ENCODE measurements at places on chromosomes 5 and 9.

DNA sequence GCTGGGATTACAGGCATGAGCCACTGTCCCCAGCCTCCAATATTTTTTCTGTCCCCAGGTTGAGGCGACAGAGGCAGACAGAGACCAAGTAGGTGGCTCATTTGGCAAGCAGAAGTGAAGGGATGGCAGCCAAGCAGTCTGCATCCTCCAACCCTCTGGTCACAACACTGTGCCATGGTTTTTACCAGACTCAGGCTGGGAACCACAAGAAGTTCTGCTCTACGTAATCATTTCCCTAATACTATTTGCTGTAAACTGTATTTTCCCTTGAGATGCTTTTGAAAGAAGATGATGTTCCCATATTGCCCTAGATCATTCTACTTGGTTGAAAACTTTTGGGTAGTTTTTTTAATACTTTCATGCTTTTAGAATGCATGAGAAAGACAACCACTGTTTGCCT, 40.5 kb downstream of the PTTG1 start:
- DNase-seq: no peak

- no peak for DNase-seq
These were observed 113.2 kb upstream of the RANBP3L start for GRCh38 chr5:36414869-36415282.

DNA sequence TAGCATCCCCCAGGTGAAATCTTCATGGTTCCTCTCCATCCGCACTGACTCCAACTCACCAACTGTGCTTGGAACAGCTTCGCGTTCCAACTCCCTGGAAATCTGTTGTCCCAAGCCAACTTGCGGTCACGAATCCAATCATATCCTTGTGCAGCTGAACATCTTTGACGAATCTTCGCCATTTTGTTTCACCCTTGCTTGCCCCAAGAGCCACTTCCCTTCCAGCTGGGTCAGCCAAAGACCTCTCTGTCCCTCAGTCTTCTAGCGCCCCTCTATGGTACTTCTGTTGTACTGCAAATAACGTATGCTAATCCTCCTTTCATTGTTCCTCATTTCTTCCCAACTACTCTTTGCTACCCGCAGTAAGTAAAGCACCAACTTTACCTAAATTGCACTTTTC, 61.0 kb upstream of the TARS1 start:
- no peak for DNase-seq

DNA sequence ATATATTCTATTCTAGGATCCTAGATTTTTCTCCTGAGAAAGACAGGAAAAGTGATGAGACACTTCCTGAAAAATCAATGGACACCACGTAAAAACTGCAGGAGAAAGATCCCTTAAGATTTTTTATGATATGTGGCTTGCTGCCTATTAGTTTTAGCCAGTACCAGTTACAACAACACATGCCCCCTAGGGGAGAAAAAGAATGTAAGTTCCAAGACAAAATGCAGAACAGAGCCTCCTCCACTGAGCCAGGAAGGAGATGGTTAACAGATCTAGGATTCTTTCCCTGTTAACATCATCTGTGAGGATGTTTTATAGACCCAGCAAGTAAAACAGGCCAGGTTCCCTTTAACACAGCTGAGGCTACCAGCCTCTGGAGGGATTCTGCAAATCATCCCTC, 574.7 kb downstream of the TLE4 start:
- DNase-seq: no peak

- no peak for DNase-seq
These were observed 146.3 kb downstream of the SLIT3 start for GRCh38 chr5:169154679-169155078.

DNA sequence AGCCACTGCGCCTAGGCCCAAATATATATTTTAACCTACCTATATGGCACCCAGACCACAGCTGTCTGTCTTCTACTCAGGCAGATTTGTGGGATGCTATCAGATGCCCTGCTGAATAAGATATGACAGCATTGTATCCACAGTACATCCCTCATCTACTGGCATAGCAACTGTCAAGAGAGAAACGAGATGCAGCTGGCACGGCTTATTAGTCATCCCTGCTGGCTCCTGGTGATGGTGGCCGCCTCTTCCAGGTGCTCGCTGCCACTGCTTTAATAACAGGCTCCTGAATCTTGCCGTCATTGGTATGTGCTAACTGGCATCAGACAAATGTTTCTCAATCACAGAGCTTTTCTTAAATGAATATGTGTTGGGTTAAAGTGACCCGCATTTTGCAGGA, 34.0 kb downstream of the B4GALT1 start:
- no peak for DNase-seq

GRCh38 chr9:111148052-111149017, 110.1 kb upstream of the LPAR1 start:
- DNase-seq: no peak

DNA sequence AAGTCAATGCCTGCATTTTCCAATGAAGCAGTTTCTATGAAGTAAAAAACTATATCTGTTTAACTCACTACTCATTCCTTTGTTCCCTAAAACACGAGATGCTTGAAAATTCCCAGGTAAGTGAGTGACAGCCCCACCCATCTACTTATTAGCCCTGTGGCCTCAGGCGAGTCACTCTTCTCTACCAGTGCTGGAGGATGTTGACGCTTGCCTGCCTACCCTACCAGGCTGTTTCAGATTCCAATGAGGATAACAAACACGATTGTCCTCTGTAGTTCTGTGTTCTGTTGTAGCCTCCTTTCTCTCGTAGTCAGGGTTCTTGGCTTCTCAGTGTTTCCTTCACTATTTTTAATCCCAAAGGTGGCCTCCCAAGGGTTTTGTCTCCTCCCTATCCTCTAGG, 388.8 kb downstream of the KDM4C start:
- DNase-seq: no peak

DNA sequence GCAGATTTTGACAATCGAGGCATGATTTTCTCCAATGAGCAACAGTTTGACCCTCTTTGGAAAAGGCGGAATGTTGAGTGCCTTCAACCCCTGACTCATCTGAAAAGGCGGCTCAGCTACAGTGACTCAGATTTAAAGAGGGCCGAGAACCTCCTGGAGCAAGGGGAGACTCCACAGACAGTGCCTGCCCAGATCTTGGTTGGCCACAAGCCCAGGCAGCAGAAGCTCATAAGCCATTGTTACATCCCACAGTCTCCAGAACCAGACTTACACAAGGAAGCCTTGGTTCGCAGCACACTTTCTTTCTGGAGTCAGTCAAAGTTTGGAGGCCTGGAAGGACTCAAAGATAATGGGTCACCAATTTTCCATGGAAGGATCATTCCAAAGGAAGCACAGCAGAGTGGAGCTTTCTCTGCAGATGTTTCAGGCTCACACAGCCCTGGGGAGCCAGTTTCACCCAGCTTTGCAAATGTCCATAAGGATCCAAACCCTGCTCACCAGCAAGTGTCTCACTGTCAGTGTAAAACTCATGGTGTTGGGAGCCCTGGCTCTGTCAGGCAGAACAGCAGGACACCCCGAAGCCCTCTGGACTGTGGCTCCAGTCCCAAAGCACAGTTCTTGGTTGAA, 13.6 kb downstream of the PTPDC1 start:
- DNase-seq: no peak

- no peak for DNase-seq
These were observed 140.1 kb upstream of the PALM2AKAP2 start for GRCh38 chr9:109639674-109640579.

GRCh38 chr5:72021651-72022357, 85.5 kb upstream of the MAP1B start:
- DNase-seq: no peak

DNA sequence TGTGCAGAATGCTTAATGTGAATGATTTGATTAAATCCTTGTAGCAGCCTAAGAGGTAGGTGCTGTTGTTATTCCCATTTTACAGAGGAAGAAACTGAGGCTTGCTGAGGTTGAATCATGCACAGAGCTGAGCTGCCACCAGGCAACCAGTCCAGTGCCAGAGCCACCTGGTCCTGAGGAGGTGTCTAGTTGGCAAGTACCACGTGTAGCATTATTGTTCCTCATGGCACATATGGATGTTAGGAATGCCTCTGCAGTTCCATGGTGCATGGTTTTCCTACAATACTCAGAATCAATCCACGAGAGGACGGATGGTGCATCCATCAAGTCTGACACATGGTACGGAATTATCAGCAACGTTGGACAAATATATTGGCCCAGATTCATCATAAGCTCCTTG, 8.9 kb downstream of the UBE2QL1 start:
- DNase-seq: no peak

GRCh38 chr9:35681341-35682002, 7.7 kb downstream of the CA9 start:
- no peak for DNase-seq

DNA sequence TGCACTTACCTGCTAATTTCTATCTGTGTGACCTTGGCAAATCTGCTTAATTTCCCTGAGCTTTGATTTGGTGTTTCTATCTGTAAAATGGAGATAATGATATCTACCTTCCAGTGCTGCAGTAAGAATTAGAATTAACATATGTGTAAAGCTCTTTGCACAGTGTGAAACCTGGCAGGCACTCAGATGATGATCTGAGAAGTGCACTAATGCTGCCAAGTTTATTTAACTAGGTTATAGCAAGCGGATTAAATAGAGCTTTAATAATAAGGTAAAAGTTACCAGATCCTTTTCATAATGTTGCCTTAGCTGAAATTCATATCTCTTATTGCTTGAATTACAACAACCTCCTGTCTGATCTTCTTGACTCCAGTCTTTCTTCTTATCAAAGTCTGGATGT, 315.3 kb upstream of the CD180 start:
- DNase-seq: no peak

GRCh38 chr5:151052836-151053235, 28.0 kb downstream of the TNIP1 start:
- DNase-seq: no peak

DNA sequence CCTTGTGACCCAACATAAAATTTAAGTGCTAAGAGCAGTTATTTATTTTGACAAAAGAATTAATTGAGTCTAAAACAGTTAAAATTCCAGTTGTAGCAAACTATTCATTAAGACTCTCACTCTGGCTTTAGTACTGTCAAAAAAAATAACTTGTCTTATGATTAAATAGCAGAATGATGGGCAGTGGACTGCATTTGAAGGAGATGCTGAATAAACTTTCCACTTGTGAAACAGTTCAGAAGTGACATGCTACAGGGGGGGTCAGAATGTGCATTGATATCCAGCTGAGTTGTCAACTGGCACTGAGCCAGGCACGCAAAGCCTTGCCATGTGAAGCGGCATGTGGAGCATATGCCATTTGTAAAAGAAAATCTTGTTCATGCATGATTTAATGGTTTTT, 76.0 kb downstream of the FCHO2 start:
- no peak for DNase-seq

- no peak for DNase-seq
These were observed 35.8 kb downstream of the DCAF10 start for GRCh38 chr9:37836386-37836785.

DNA sequence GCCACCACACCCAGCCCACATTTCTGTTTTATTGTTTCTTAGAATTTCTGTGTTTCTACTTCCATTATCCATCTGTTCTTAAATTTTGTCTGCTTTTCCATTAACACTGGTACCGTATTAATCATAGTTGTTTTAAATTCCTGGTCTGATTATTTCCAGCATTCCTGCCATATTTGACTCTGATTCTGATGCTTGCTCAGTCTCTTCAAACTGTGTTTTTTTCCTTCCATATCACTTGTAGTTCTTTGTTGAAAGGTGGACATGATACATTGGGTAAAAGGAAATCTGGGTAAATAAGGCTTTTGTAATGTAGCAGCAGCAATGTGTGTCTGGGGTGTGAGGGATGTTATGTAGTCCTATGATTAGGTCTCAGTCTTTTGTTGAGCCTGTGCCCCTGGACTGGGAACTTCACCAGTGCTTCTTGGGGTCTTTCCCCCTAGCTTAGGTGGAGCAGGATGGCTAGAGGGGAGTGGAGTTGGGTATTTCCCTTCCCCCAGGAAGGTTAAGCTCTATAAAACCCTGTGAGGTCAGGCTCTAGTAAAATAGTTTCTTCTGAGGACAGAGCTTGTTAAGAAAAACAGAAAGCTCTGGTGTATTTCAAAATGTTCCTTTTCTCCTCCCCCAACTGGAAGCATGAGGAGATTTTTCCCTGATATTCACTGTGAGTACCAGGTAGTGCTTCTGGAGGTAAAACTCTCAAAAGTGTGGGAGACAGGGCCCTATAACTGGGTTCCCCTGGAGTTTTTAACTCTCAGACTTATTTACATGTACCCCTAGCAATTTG, 10.1 kb upstream of the TMOD1 start:
- DNase-seq: no peak

DNA sequence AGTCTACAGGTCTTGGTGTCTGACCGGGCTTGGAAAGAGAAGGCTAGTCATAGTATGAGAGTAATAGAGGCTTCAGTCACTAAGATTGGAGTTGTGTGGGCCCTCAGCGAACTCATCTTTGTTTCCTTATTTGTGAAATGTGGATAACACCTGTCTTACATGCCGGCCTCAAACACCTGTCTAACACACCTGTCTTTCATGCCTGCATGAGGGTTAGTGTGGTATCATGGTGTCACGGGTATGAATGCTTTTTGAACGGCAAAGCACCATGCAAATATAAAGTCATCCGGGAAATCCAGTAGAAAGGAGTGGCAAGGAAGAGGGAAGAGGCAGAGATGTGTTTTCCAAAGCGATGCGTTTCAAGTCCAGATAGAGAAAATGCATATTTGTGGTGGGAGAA, 25.5 kb downstream of the GRAMD2B start:
- DNase-seq: no peak

- DNase-seq: no peak
These were observed 430.6 kb downstream of the PIK3R1 start for GRCh38 chr5:68646144-68646543.

DNA sequence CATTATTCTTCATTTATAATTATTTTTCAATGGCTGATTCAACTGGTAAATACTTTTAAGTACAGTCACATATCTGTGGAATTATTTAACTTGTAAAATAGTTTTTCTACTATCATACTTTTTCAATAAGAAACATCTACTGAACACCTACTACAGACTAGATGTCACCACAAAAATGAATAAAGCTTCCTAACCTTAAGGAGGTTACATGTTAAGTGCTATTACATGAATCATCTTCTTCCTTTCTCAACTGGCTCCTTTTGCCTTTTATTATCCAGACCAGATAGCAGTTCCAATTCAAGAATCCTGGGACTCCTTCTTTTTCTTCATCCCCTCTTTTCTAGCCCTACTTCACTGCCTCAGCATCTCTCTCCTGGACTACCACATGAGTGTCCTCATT, 4.7 kb downstream of the PGGT1B start:
- no peak for DNase-seq

- DNase-seq: no peak
These were observed 286.7 kb upstream of the IL12B start for GRCh38 chr5:159616952-159617351.

DNA sequence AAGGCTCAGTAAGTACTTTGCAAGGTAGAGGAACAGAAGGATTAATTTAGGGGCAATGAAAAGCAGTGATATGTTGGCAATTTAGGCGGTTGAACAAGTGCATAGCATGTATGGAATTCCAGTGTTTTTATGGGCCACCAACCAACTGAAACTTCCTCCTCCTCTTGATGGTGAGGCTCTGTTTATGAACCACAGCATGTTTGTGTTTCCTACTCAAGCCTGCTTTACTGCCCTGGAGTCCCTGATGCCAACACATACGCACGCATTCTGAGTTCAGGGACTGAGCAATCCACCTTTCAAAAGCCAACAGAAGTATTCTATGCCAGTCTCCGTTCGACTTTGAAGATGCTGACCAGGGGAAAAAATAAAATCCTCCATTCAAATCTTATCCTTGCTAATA, 417.5 kb downstream of the EFNA5 start:
- DNase-seq: no peak

GRCh38 chr9:121568343-121569265, 69.0 kb upstream of the GGTA1 start:
- DNase-seq: no peak

GRCh38 chr5:112555691-112556090, 136.6 kb upstream of the EPB41L4A start:
- no peak for DNase-seq

Measured in stimulated activated CD4-positive, alpha-beta T cell treated with anti-CD3 and anti-CD28 coated beads, Interleukin-4, amount 100 ng/mL, for 1 hour (primary cell).